ENCODE measurements at places on chromosomes 16 and 17.
A peak's percentile ranks its signal among the peaks of the same experiment; 100 is the strongest.

- DNase-seq: no peak
These were observed 823 bp downstream of the NBR1 start for GRCh38 chr17:43171586-43172487.

DNA sequence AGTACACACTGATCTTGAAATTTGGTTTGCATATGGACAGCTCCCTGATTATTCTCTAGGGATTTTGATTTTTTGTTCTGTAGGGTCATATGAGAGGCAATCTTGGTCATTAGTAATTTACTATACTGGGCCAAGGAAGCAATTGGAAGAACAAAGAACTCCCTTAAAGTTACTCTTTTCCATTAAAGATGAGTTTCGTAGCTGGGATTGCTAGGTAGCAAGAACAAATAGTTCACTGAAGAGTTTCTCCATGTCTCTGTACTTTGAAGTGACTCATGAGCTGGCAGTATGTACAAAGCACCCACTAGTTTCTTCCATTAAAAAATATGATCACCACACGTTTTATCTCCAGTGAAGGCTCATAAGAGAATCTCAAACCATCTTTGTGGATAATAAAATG, 6.2 kb upstream of the BCAS3 start:
- no peak for DNase-seq

DNA sequence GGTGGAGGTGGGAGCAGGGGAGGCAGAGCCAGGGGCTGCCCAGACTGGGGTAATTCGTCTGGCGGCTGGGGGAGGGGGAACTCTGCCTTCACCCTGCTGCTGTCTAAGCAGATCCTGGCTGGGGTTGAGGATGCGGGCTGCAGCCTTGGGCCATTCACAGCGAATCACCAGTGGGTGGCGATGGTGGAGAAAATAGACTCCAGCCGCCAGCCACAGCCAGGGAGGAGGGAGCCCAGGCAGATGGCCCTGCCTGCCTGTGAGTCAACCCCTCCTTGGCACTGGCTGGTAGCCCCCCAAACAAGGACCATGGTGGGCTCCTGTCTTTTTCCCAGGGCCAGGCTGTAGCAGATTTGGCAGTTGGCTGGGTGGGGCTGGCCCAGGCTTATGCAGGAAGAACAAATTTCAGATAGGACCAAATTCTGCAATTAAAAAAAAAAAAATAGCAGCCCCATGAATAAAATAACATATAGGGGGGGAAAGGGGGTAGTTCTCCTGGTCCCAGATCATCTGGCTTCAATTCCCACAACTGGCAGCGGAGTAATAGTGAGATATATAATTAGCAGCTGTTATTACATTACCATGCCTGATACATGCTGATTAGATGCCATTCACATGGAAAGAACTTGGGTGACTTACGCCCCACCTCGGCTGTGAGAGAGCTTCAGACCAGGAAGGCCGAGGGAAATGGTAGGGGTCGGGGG, 41.5 kb upstream of the CDH5 start:
- DNase-seq: no peak

DNA sequence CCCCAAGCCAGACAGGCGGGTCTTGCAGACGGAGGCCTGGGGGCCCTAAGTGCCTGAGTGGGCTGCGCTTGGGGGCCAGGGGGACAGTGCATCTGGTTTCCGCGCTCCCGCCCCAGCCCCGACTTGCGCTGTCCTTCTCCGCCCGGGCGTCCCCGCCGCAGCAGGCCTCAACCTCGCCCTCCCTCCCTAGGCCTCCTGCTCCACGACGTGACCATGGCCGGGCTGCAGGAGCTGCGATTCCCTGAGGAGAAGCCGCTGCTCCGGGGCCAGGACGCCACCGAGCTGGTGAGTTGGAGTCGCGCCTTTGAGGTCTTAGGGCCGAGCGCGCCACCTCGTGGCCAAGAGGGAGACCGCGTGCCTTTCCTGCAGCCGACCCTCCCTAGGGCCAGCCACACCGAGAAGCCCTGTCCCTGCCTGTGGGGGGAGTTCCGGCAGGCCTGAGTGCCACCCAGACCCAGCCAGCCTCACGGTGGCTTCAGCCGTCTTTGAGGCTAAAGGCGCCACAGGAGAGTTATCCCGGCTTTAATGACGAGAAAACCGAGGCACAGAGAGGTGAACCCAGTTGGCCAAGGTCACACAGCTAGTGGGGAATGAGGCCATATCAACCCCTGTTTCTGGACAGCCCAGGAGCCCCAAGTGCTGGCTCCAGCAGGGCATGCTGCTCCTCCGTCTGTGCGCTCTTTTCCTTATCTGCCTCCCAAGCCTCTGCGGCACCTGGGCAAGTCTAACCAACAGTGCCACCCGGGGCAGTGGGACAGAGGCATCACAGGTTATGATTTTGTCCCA, 12.2 kb upstream of the NDRG4 start:
- no peak for DNase-seq

DNA sequence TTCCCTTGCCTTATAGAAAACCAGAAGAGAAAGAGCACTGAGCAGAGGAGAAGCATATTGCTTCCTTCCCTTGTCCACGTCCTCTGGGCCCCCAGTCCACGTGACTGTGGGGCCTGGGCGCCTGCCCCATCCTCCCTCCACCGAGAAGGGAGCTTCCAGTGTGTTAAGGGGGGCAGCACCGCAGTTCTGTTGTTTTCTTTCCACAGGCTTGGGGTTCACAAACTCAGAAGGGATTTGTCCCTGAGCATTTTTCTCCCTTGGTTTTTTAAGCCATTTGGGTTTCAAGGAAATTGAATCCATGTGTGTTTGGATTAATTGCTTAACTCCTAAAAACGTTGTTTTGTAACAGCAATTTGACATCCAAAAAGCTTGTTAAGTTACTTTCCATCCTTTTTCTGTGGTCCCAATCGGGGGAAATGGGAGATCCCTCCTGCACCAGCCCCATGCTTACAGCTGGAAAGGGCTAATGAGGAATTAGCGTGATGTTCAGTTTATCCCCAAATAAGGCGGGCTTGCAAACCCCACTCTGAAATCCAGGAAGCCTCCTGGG, 347.5 kb upstream of the TNRC6C start:
- DNase-seq: no peak

- no peak for DNase-seq
These were observed 8.1 kb downstream of the CTRL start for GRCh38 chr16:67923414-67924116.

GRCh38 chr16:16861546-16861945, 482.6 kb downstream of the NPIPA7 start:
- peak; percentile 46 for DNase-seq

DNA sequence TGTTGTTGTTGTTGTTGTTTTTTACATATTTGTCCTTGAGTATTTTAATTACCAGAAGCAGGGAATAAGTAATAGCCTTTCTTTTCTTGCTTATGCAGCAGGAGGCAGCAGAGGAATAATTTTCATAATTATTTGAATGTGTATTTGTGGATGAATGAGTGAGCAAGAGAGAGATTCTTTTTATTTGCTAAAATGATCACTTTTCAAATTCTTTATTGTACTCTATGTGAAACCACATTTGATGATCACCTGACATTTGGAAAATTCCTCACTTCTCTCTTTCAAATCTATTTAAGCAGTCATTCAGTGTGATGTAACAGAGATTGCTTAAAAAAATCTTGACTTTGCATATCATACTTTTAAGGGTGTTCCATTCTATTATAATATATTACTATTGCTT, 223.6 kb downstream of the BCAS3 start:
- no peak for DNase-seq

- DNase-seq: no peak
These were observed 5.2 kb downstream of the MYO1D start for GRCh38 chr17:32871746-32872145.

DNA sequence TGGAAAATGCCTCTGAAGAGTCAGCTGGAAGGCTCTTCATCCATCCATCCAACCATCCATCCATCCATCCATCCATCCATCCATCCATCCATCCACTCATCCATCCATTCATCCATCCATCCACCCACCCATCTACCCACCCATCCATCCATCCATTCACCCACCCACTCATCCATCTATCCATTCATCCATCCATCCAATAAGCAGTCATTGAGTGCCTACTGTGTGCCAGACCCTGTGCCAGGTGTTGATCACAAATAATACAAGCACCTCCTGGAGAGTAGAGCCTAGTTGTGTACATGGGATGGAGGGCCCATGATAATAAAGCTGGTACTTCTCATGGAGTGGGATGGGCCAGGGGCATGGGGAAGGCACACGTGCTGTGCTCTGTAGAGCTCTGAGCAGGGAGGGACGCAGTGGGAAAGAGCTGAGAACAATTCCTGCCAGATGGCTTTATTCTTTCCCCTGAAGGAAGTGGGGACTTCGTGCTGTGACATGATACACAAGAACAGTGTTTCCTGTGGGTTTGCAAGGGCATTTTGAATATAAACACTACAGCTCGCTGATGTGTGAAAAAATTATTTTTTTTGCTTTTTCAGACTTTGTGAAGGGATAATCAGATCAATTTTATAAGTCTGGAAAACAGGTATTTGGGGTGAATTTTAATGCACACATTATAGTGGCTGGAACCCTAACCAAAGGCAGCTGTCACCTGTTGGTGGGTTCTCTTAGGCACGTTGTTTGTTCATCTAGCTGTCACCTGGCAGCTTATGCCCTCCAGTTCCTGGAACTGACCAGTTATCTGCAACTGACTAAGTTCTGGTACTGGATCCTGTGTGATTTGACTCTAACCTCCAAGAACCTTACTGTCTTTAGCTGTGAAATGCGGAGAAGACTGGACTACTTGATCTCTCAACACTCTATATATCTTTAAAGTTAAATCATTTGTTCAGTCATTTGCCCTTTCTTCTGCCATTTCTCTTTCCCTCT, 61.3 kb downstream of the PRKCB start:
- no peak for DNase-seq

DNA sequence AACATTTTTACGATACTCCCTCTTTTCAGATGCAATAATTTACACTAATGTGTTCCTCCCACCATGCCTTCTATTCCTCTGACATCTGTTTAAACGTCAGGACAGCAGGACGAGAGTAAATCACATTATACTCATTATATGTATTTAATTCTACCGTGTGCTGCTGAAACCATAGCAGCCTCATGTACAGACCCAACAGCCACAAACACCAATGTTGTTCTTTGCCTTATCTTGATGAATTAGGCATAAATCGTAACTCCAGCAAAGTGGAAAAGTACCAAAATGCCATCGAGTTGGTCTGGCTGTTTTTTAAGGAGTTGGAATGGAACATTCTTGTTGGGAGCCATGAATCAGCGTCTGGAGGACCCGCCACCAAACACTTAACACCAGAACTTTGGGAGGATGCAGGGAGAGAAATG, 82.9 kb upstream of the FOXF1 start:
- no peak for DNase-seq

DNA sequence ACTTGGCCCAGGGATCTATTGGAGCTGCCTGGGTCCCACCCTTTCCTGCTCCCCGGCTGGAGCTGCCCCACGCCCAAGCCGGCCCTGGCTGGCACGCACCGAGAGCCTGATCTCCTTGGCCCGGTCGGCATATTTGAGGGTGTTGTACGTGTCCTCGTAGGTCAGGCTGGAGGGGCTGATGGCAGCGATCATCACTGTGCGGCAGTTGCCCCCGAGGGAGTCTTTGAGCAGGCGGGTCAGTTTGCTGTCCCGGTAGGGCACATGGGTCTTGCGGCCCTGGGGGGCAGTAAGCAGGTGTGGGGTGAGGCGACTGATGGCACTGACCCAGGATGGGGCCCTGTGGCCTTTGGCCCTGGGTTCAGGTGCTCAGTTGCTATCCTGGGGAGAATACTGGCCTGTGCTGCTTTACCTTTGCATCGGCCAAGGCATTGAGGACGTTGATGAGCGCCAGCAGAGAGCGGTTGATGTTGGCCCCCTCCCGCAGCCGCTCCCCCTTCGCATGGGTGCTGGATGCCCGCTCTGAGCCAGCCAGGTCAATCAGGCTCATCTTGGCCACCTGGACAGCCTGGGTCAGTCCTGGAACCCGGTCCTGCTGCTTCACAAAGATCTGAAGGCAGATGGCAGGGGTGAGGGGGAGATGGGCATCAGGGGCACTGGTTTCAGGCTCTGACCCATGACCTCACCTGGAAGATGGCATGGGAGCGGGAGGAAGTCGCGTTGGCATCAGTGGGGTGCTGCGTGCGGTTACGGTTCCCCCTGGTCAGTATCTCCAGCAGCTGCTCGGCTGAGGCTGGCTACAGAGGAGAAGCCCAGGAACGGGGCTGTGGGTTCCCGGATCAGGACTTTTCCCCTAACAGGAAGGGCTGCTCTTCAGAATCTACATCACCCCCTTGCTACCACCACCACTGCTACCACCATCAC, 13.5 kb downstream of the KIF18B start:
- no peak for DNase-seq

DNA sequence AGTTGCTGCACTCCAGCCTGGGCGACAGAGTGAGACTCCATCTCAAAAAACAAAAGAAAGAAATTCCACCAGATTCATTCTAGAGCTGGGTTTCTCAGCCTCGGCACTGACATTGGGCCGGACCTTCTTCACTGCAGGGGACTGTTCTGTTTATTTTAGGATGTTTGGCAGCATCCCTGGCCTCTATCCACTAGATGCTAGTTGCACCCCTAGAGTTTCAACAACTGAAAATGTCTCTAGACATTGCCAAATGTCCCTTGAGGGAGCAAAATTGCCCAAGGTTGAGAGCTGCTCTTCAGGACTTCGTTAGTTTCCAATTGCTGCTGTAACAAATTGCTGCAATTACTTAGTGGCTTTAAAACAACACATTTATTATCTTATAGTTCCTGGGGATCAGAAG, 7.2 kb downstream of the EEF2K start:
- DNase-seq: no peak

- no peak for DNase-seq
These were observed 22.7 kb upstream of the ZC3H7A start for GRCh38 chr16:11819798-11820197.

DNA sequence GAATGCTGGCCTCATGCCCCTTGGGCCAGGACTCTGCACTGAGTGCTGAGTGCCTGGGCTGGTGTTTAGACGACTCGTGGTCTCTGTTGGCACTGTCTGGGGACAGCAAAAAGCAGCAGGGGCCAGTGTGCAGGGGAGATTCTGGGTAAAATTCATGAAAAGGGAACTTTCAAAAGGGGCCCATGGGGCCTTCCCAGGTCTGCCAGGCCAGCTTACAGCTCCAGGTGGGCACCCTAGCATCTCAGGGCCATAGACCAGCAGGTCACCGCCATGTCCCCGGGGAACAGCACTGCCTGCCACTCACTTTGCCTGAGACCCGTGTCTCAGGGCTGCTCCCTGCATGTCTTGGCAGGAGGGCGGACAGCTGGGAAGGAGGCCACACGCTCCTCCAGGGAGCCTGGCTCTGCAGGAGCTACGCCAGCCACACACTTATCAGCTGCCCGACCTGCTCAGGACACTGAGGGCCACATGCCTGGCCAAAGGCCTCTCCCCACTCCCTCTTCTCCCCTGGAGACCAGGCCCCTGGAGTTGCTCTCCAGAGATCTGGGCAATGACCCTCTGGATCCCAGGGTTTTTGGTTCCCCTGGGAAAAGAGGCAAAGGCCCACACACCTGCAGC, 8.8 kb upstream of the FASN start:
- no peak for DNase-seq

- DNase-seq: peak; percentile 88
These were observed 105.4 kb downstream of the TRIM37 start for GRCh38 chr17:59001158-59001814.

- no peak for DNase-seq
These were observed 156.8 kb upstream of the IRX3 start for GRCh38 chr16:54443352-54443751.

- DNase-seq: no peak
These were observed 18.9 kb downstream of the ADGRG1 start for GRCh38 chr16:57647136-57647875.

- no peak for DNase-seq
These were observed 279.5 kb downstream of the SEC14L1 start for GRCh38 chr17:77420095-77420803.
